SW480 (cell line): ENCODE measurements at places on chromosomes 4 and X.

DNA sequence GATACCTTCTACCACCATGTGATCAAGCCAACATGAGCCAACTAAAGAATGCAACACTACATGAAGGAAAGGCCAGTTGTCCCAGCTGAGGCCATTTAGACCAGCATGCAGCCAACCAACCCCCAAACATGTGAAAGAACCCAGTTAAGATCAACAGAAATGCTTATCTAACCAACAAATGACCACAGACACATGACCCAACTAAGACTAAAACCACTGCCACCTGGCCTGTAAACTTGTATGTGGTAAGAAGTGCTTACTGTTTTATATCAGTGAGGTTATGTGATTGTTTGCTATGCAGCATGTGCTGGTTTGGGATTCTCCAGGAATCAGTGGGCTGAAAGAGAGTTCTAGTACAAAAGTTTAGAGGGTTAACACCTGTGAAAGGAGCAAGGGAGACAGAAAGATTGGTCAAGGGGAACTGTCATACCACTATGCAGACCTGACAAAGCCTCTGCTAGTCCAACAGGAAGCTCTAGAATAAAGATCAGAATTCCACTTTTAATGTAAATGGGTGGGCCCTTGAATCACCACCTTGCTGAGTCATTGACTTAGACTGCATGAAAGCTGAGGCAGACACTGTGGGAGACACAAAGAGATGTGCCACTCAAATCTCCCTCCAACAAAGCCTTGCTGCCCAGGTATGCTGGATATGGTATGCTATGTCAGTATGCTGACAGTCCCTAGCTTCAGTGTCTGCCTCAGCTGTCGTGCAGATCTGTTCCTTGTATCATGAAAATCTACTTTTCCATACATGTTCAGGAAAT, 6.1 kb upstream of the SH3D19 start:
- DNase-seq = peak; percentile 78

DNA sequence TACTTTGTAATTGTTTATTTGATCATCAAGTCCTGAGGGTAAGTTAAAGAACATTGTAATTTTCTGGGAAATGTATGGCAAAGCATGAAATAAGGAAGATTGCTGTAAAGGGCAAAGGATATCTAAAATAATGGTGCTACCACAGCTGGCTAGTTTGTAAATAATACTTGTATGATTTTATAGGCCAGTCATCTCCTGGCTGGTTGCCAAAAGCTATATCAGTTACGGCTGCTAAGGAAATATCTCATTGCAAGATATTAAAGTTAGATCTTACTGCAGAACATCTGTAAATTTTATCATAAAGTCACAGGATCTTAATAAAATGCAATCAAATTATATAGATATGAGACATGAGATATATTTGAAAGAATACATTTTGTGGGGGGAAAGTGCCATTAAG, 150.8 kb upstream of the CXCL13 start:
- no peak for DNase-seq

GRCh38 chr4:73864365-73864764, 4.8 kb upstream of the CXCL1 start:
- DNase-seq = peak; percentile 49

DNA sequence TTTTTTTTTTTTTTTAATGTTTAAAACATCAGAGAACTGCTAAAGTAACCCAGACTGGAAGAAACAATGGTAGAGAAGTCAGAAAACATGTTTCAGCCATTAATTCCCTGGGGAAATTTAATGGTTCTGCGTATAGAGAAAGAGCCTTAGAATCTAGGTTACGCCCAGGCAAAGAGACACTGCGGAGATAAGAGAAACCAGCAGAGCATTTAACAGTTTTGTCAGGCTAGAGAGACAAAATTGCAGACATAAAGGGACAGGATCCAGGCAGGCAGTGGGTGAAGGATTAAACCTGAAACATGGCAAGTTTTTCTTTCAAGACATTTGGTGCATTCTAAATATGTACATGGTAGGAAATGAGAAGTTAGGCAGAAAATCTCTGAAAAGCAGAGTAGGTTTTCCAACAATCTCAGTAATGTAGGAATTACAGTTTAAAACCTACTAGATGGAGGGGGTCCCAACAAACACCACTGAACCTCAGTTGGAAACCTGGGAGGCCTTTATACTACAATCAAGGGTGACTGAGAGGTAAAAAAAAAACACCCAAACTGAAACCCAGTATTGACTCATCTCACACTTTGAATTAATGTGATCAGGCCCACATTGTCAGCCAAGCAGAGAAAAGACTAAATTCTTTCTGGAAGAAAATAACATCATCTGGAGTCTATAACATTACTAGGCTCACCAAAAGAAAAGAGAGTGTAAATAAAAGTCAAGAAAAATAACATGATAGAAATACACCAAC, 254.2 kb upstream of the NWD2 start:
- no peak for DNase-seq
